Bronchial smooth muscle cell (primary cell): ENCODE measurements at places on chromosomes 6 and 20. TPM values are rescaled to one million over a fixed set of nuclear protein-coding genes. Genes with fewer than 3 reads are reported as not detected.

PRR18 gene
- under 0.01 TPM in 1 of 2 replicates, not detected in the other for total RNA-seq

PDYN gene
- not detected in 2 replicates for total RNA-seq

SNX3 gene
- total RNA-seq, result 157 and 178 TPM in 2 replicates

NKX2-4 gene
- total RNA-seq, result not detected in 2 replicates

PCSK2 gene
- total RNA-seq, result not detected in 2 replicates

ZC3H12D gene
- total RNA-seq, result 0.09 and 0.16 TPM in 2 replicates

ANGPT4 gene
- not detected in 2 replicates for total RNA-seq

IL17A gene
- not detected in 2 replicates for total RNA-seq

EPPIN gene
- total RNA-seq, result not detected in 2 replicates

OR2J3 gene
- total RNA-seq, result not detected in 2 replicates

PPIL6 gene
- total RNA-seq, result 1.4 and 3.5 TPM in 2 replicates

TMEM170B gene
- 0.32 and 0.34 TPM in 2 replicates for total RNA-seq

TEAD3 gene
- total RNA-seq, result 3.8 TPM in 2 replicates

ACSS1 gene
- 0.63 and 2.9 TPM in 2 replicates for total RNA-seq

DDRGK1 gene
- 27.0 and 32.0 TPM in 2 replicates for total RNA-seq
